Memory B cell (primary cell): ENCODE measurements at places on chromosomes 3 and 15.

DNA sequence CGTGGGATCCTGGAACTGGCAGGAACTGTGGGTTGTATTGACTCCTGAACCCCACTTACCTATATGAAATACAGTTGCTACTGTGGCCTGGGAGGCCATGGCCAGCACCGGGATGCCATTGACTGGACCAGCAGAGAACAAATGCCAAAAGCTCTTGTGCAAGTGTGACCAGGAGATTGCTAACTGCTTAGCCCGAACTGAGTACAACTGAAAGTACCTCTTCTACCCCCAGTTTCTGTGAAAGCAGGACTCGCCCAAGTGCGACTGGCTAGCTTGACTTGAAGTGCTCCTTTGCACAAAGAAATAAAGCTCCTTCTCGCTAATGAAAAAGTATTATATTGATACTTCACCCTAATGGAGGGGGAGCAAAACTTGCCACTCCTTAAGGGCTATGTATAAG, 101.3 kb upstream of the ATP11B start:
- no peak for DNase-seq

- no peak for DNase-seq
These were observed 28.8 kb downstream of the DGKG start for GRCh38 chr3:186333256-186333655.

DNA sequence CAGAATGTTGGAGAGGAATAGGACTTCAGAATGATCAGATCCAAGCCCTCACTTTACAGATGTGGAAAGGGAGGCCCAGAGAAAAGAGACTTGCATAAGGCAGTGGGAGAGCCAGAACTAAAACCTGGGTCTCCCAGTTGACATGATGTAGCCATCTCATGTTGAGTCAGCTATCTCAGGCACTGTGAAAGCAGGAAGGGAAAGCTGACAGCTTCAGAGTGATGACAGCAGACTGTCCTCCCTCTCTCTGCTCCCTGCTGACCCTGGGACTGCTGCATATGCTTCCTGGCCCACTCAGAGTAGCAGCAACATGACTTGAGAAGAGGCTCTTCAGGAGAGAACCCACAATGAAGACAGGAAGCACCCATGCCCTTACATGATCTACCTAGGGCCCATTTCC, 14.7 kb downstream of the FHIT start:
- DNase-seq = no peak

DNA sequence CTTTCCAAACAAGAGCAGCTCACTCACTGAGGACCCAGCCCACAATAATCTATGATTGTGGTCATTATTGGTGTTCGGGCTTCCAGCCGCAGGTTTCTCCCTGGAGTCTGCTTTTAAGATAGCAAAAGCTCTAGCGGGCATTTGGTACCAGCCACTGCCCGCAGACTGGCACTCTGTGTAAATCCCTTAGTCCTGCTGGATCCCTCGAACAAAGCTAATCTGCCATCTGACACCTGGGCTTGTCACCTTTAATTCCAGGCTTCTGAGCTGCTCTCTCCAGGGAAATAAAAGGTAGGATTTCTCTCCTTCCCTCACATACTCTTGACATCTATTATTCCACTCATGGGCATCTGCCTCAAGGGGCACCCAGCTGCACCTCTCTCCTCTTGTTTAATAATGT, 158.7 kb downstream of the PDCD6IP start:
- DNase-seq = no peak

GRCh38 chr3:112730210-112730609, 89.3 kb upstream of the CCDC80 start:
- DNase-seq = no peak

DNA sequence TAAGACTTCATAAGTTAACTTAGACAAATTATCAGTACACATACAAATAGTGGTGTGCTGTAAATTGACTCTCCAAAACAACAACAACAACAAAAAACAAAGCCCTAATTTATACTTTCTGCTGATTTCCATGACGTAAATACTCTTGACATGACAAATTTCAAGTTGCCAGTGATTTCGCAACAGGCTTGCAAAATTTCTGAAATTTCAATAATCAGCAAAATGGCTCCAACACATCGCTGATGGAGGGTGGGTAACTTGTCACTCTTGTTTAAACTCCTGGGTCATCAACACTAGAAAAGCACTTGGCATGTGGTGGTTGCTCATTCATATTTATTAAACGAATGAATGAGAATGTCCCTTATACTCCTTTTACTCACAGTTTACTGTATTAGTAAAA, 205.2 kb upstream of the SATB1 start:
- no peak for DNase-seq
